ENCODE measurements at places on chromosomes 4 and X. TPM values are rescaled to one million over a fixed set of nuclear protein-coding genes. Genes with fewer than 3 reads are reported as not detected.

Gene SPOCK3
- total RNA-seq: not detected

Gene RNF212
- total RNA-seq: 0.22 TPM

Gene DCLK2
- 1.2 TPM for total RNA-seq

Gene MORF4L2
- 368 TPM for total RNA-seq

Gene MAGEA8
- not detected for total RNA-seq

Gene NUDT11
- total RNA-seq: 0.60 TPM

Gene FGFBP2
- total RNA-seq: not detected

Gene SPANXB1
- total RNA-seq: not detected

Gene IL2RG
- not detected for total RNA-seq

Gene SSX2
- total RNA-seq: not detected

Gene AREG
- total RNA-seq: 0.22 TPM

Gene GALNTL6
- not detected for total RNA-seq

Gene PNMA5
- total RNA-seq: not detected

Gene GAGE12E
- total RNA-seq: not detected

Gene UCP1
- not detected for total RNA-seq

Gene ATOH1
- not detected for total RNA-seq

Gene PPARGC1A
- 9.5 TPM for total RNA-seq

Gene SPIN2A
- total RNA-seq: 0.20 TPM

Gene CRLF2
- not detected for total RNA-seq

Gene FHDC1
- total RNA-seq: 0.22 TPM

Gene UGT2B10
- not detected for total RNA-seq

Gene PABPC1L2A
- not detected for total RNA-seq

Gene KANTR
- 3.7 TPM for total RNA-seq

Gene INTU
- 1.3 TPM for total RNA-seq

Gene SPANXA1
- total RNA-seq: not detected

Gene LRP2BP
- 0.79 TPM for total RNA-seq

Gene CCDC160
- total RNA-seq: not detected

Gene HPSE
- 4.4 TPM for total RNA-seq

Gene CXCL9
- total RNA-seq: not detected

Gene IGFBP7
- total RNA-seq: 1,907 TPM

Gene FAM184B
- not detected for total RNA-seq

Gene CT45A2
- not detected for total RNA-seq

Gene PAK3
- total RNA-seq: 0.65 TPM

Gene GAGE12H
- not detected for total RNA-seq

Gene TRIM60
- not detected for total RNA-seq

Gene GAGE2A
- total RNA-seq: not detected

Gene GPRASP1
- 1.4 TPM for total RNA-seq

Gene RTL3
- not detected for total RNA-seq

Gene TCEAL7
- total RNA-seq: 0.22 TPM

Gene TEX11
- not detected for total RNA-seq

Gene ERVMER34-1
- total RNA-seq: not detected

Gene LNX1
- total RNA-seq: 10.1 TPM

Gene VSIG4
- not detected for total RNA-seq

Gene RAI2
- 3.4 TPM for total RNA-seq

Gene TMEM271
- not detected for total RNA-seq

Gene AMBN
- total RNA-seq: not detected

Gene MID1
- 36.9 TPM for total RNA-seq

Gene RNF128
- total RNA-seq: under 0.01 TPM

Gene TBC1D8B
- 2.2 TPM for total RNA-seq
